PC-3 (cell line): ENCODE measurements at places on chromosomes 1 and 21. TPM values are rescaled to one million over a fixed set of nuclear protein-coding genes. Genes with fewer than 3 reads are reported as not detected.

Gene OR2L5
- 0.07 and 0.35 TPM in 2 replicates for total RNA-seq

DNA sequence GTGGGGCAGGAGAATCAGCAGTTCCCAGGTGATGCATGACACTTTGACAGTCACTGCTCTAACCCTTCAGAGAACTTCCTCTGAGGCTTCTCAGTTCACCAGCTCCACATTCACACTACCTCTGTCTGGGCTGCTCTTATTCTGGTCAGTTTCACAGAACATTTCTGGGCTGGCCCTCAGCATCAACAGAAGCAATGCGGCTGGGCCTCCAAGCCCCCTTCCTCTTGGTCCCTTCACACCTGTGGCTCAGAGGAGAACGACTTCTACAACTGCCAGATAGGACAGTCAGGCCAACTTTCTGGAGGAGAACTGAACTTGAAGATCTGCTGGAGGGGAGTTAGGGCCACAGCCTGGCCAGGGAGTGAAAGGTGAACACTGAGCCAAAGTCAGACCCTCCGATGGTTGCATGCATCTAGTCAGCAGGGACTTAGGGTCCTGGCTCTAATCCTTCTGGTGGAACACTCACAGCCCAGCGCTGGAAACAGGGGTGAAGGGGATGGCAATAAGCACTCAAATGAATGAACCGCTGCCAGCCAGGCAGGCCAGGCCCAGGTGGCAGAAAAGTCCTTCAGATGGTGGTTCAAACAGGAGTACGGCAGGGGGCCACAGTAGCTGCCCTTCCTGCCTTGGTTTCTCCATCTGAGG lies 274.1 kb downstream of the FOXD2 start:
- no peak for DNase-seq
- peaks cover 17% of the 10 kb centered on the region for H3K4me1 ChIP-seq
- H3K36me3 ChIP-seq: no peaks in the 10 kb centered on the region
- H3K4me3 ChIP-seq: no peak overlapping the region
- H3K27ac ChIP-seq: no peak overlapping the region
- H3K27me3 ChIP-seq: peaks cover 92% of the 10 kb centered on the region

Gene OLFM3
- not detected in 2 replicates for total RNA-seq

DNA sequence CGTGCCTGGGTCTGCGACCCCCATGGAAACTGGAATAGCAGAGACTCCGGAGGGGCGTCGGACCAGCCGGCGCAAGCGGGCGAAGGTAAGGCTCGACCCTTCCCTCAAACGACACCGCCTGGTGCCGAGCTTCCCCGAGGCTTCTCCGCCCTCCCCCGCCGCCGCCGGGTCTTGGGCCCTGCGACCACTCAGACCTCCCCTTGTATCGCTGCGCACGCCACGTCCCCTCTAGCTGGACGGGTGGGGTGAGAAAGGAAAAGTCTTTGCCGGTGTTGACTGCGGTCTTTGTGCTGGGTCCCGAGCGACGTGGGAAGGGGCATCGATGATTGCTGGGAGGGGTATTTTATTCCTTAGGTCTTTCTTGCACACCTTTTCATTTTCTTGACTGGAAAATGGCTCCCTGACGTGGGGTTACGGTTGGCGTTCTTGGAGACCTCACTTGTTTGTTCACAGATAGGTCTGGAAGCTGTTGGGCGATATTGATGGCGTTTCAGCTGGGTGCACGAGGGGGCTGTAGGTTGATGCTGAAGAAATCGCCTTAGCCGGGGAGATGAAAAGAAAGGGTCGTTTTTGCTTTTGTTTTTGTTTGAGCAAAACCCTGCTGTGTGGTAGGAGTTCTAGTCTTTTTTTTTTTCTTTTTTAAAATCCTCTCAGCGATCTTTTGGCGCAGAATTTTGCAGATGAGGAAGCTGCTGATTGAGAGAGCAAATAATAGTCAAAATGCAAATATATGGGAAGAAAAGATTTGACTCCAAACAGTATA lies 776 bp downstream of the KDM1A start:
- peak overlapping the region; percentile 79 for H3K27ac ChIP-seq
- H3K4me1 ChIP-seq: peaks cover 24% of the 10 kb centered on the region; the same call in 1 of the 2 replicates
- H3K27me3 ChIP-seq: no peaks in the 10 kb centered on the region
- H3K4me3 ChIP-seq: peak overlapping the region; percentile 94
- peak; percentile 45 for DNase-seq

DNA sequence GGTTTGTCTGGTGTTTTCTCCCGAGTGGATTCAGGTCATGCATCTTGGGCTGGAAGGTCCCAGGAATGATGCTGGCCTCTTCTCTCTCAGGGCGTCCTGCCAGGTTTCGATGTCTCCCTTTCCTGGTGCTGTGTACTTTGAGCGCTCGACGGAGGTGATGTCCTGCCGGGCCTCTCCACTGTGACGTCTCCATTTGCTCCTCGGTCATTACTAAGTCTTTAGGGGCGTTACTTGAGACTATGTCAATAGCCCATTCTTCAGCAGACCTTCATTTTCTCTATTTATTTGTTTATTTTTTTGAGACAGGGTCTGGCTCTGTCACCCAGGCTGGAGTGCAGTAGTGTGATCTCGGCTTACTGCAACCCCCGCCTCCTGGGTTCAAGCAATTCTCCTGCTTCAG lies 37.2 kb upstream of the TNFRSF1B start:
- DNase-seq: no peak
- H3K4me1 ChIP-seq: peaks cover 16% of the 10 kb centered on the region
- H3K4me3 ChIP-seq: no peak overlapping the region

DNA sequence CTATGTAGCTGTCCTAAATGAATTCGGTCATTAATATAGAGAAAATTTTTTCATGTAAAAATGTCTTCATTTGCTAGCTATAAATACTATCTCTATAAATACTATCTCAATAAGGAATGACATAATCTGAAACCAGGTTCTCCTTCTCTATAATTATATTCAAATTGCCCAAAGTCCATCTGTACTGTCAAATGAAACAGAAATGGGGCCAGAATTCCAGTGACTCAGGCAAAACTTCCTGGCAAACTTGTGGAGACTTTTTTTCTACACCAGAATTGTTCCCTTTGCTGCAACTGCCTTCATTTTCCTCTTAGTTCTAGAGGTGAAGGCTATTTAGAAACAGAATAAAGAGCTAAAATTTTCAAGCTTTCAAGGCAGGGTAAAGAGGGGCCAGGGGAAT lies 152.5 kb downstream of the KCNH1 start:
- no peaks in the 10 kb centered on the region for H3K27me3 ChIP-seq
- no peaks in the 10 kb centered on the region for H3K4me1 ChIP-seq
- DNase-seq: no peak
- H3K27ac ChIP-seq: no peak overlapping the region
- H3K36me3 ChIP-seq: no peaks in the 10 kb centered on the region

DNA sequence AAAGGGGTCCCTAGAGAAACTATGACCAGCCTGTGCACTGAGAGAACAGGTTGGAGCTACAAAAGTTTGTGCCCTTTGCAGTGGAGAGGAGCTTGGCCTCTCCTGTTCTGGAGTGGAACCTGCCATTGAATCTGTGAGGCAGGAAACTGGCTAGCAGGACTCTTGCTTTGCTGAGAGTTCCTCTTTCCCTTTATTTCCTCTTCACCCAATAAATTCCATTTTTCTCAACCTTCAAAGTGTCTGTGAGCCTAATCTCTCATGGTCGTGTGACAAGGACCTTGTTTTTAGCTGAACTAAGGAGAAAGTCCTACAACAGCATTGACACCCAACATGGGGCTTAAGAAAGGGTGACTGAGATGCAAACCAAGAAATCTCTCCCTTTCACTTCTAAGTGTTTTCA lies 42.7 kb upstream of the FASLG start:
- no peak overlapping the region for H3K4me3 ChIP-seq
- H3K27me3 ChIP-seq: no peaks in the 10 kb centered on the region
- H3K4me1 ChIP-seq: no peaks in the 10 kb centered on the region
- no peak overlapping the region for H3K27ac ChIP-seq
- DNase-seq: no peak
